ENCODE measurements at places on chromosomes 6 and 20.

- DNase-seq, result no peak
Observed at GRCh38 chr20:56582542-56582941, 46.6 kb upstream of the TFAP2C start.

DNA sequence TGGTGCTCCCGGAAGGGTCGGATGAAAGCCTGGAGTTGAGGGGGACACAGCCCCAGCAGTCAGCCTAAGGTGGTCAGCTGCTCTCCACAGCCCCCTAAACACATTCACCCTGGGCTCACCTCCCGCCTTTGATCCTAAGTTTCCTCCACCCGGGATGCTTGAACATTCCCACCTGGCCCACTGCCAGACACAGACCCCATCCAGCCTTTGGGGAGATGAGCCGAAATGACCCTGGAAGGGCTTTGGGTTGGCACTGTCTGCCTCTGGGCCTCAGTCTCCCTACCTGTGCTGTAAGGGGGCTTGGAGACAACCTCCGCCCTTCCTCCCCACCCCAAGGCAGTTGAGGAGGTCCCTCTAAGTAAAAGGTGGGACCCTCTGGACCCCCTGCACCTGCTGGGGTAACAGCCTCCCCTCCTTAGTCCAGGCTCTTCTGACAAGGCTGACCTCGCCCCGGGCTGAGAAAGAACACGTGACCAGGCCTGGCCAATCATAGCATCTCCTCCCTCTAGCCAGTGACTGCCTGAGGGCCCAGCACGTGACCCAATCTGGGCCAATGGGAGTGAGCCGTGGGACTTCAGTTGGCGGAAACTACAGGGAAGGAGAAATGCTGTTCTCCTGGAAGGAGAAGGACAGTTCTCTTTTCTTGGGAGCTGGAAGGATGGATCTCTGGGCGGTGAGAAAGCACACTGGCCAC, 16.9 kb upstream of the UBE2V1 start:
- DNase-seq, result no peak

DNA sequence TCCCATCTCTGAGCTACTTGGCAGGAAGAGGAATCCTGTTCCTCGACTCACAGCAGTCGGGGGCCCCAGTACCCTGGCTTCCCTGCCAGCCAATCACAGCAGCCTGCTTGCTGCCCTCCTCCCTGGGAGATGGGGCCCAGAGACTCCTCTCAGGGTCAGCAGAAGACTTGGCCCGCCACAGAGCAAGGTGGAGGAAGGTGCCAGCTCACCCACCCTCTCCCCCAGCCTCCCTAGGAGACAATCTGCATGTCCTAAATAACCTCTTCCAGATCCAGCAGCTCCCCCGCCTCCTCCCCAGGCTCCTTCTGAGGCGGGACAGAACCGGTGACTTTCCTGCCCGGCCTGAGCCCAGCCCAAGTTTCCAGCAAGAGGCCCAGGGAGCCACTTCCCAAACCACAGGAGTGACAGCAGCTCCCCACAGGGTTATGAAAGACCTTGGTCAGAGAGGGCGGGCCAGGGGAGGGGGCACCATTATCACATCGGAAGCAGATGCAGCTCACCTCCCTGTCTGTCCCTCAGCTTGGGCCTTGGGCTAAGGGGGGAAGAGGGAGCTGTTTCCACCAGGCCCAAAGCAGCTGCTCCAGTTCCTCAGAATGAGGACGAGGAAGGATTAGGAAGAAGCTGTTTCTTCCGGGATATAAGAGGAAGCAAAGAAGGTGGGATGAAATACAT, 2.3 kb downstream of the CCND3 start:
- DNase-seq, result peak; percentile 11

DNA sequence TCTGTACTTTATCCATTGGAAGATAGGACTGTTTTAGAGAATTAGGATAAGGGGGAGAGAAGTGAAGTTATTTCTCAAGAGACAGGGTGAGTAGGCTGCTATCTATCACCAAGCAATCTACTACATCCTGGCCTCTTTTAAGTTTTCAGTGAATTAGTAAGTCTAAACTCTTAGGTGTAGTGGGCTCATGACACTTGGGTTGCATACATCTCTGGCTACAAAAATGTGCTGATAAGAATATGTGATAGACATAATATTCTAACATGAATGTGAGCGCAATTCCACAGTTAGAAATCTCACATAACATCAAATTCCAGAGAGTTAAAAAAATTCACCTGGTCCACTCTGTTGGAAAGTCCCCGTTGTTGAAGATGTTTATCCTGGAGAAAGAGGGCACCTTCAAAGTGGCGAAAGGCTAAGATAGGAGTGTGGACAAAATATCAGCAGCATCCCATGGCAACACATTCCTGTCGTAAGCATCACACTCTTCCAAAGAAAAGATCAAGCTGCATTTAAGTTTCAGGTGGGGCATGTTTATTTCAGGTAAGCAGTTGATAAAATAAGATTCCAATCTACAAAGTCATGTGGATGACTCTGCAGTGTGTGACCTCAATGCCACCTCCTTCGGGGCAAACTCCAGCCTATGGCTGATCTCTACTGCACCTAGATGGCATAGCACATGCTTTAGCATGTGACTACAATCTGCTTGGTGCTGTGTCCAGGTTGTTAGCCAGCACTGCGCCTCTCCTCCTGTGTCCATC, 111.7 kb upstream of the NEDD9 start:
- DNase-seq, result peak; percentile 98

DNA sequence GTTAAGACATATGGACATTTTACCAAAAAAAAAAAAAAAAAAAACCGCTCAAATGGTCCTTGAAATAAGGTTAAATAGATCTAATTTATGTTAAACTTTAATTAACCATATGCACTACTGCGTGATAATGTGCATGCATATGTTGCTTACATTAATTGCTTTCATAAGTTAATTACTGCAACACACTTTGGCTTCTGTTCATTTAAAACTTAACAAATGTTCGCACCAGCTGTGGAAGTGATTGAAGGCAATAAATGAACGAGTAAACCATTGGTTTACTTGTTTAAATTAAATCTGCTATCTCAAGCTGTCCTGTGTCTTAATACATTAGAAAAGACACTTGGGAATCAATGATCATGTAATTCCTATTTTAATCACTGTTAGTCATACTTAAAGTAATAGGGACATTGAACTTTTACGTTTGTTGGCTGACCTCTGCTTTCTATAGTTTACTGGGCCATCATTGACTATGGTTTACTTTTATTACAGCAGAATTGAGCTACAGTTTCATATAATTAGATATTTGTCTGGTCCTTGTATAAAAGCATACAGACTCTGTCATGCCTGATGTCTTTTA, 294.7 kb downstream of the KHDC1L start:
- DNase-seq, result no peak

DNA sequence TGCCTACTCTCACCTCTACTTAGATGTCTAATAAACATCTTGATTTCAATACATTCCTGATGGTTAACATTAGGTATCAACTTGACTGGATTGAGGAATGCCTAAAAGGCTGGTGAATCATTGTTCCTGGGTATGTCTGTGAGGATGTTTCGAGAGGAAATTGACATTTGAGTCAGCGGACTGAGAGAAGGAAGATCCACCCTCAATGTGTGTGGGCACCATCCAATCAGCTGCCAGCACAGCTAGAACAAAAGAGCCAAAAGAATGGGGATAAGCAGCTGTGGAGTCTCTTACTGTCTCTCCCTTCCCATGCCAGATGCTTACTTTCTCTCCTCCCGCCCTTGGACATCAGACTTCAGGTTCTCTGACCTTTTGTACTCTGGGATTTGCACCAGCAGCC, 128.6 kb upstream of the HS3ST5 start:
- DNase-seq, result no peak

DNA sequence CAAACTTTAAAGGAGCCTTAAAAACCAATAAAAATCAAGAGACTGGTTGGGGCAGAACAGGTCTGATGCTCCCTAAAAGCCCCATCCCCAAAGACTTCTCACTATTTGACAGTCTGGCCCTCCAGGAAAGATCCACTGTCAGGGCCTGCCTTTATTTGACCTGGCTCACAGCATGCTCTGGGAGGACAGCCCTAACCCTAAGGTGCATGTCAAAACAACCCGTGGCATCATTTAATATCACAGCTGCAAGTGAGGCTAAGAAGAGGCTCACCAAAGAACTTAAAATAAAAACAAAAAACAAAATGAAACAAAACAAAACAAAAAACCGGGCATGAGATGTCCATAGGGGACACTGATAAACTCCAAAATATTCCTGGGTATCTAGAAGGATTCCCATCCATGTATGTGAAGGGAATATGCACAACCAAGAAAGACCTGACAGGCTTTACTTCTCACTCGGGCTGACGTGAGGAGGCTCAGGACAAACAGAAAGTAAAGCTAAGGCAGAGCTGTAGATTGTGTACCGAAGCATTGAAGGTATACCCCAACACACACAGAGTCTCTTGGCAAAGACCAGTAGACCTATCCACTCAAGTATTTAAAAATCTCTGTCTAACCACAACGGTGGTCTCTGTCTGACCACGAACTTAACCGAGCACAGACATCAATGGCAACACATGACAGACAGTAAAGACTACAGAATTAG, 57.3 kb downstream of the AHI1 start:
- no peak for DNase-seq

DNA sequence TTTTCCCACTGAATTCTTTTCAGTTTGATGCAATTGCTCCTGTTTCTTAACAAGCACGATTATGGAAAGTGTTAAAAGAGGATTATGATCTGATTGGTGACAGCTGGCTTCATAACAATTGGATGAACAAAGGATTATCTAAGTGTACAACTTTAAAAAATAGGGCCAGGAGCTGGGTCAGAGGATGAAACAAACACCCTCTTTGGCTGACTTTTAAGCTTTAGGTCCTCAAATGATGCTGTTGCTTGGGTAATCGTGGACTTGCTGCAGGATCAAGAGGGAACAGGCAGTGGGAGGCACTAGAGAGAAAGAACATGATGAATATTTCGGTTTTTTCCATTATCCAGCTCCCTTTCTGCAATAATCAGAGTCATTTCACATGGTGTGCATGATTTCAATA, 35.5 kb upstream of the TMX4 start:
- no peak for DNase-seq

DNA sequence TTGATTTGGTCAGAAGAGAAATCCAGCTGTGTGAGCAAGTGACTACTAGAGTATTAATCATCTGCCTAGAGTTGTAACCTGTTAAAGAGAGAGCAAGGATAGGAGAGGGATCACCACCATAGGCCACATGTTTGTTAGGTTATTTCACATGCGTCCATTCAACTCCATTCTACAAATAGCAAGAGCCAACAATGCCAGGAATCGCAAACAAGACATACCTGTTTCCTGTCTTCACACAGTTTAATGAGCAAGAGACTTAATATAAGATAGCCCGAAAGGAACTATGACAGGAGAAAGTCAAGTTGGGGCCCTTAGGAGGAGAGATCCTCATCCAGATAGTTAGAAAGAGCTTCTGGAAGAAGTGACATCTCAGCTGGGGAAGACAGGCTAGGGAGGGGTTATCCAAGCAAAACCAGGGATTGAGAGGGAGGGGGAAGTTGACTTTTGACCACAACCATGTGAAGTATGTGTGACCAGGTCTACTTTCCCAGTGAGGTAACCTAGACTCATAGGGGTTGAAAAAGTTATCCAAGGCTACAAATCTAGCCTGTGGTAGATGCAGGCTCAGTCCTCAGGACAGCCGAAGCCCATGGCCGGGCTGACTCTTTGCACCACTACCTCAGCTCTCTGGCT, 147.4 kb downstream of the ALDH8A1 start:
- peak; percentile 94 for DNase-seq

DNA sequence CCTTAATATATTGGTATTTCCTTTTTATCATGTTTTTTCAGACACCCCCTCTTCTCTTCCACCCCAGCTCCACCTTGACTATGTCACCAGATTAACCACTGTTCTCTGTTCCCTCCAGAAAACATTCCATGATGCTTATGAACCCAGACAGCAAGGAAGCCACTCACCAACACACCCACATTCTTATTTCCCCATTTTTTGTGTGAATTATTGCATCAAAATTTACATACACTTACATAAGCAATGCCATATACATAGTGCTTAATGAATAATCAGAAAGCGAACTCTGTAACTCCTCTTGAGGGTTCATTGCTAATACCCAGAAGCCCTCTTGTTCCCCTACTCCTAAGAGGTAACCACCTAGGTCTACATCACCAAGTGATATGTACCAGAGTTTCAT, 182.3 kb upstream of the CDYL start:
- no peak for DNase-seq

GRCh38 chr6:88814909-88815308, 148.5 kb downstream of the RNGTT start:
- peak; percentile 56 for DNase-seq

DNA sequence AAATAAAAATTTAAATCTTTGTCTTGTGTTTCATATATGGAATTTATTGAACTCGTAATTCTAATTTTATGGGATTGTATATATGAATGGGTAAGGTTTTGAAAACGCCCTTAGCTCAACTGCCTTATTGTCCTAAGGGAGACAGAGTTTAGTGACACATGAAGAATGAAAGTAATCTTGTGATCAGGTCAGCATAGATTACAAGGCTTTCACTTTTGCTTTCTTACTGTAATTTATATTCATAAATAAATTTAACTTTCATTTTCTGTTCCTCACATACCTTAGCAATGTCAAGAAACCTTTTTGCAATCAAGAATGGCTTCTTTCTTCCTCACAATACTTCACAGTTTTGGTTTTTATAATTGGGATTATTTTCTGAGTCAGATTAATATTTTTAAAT, 14.4 kb downstream of the KPNA5 start:
- no peak for DNase-seq

- no peak for DNase-seq
Observed at GRCh38 chr6:4801491-4802110, 25.4 kb downstream of the CDYL start.

DNA sequence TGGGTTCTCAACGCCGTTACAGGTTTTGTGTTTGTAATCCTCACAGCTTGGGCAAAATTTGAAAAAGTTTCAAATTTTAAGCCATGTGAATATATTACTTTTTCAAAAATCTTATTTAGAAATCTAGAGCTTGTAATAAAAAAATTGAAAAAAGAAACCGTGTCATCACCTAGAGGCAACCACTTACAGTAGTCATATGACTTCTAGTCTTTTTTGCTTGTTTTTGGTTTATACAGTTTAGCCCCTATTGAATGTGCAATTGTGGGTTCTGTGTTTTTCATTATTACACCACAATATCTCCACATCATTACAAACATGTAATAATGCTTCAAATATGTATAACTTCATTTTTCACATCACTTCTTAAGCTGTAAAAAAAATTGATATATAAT, 888 bp downstream of the DYNLRB1 start:
- DNase-seq, result no peak

GRCh38 chr6:20599302-20600051, 65.2 kb downstream of the CDKAL1 start:
- DNase-seq, result no peak

DNA sequence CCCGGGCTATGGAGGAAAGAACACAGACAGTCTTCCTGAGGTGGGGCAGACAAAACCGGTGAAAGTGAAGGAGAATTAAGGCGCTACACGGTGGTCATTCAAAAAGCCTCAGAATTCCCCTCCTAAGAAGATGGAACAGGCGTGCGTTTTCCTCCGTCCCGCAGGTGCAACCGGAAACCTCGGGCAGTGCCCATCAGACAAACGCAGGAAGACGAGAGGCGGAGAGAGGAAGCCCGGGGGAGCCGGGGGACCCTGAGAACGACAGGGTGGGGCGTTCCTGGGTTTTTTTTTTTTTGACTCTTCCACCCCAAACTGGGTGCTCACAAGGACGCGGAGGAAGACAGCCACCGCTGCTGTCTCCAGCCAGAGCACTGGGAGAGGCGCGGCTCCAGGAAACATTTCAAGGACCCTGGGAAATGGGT, 25.4 kb downstream of the TTLL2 start:
- no peak for DNase-seq

All from kidney tubule cell (primary cell).